ENCODE measurements at places on chromosomes 4 and X. TPM values are rescaled to one million over a fixed set of nuclear protein-coding genes. Genes with fewer than 3 reads are reported as not detected.

Gene SMIM10L2A
- 1.3 TPM for total RNA-seq

Gene DMRTC1
- 0.82 TPM for total RNA-seq

Gene RASGEF1B
- 4.0 TPM for total RNA-seq

Gene UCP1
- total RNA-seq = not detected

- no peak for DNase-seq
Measured at GRCh38 chr4:139020384-139020783, 4.8 kb downstream of the NOCT start.

DNA sequence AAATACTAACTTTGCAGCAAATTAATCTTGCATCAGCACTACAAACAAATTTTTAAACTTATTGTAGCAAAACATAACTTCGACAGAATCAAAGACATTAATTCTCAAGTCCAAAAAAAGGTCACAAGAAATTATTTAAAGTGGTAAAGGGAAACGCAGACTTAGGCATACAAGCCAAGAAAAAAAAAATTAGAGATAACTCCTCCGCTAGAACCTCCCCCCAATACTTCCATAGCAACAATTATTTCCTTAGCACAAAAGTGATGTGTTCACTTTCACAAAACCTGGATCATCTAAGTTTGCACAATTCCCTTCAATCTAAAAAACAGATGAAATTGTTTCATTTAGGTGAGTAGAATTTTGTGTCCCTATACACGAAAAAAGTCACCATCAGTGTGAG is 1.1 kb downstream of the LRBA start:
- no peak for DNase-seq

GRCh38 chr4:73127839-73128453 is 58.4 kb upstream of the COX18 start:
- DNase-seq = no peak

DNA sequence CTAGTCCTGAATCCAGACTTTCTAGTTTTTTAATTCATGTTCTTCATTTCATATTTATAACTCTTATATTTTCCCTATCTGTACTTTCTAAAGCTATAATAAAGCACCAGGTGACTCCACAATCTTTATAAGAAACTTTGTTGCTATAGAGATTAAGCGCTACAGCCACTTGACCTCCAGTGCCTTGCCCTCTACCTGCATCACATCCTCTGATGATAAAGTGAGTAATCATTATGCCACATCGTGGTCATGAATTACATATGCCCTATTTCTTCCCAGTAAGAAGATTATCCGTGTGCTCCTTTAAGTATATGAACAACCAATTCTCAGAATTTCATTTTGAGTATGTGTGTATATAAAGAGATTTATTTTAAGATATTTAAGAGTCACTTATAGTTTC is 6.8 kb upstream of the DYNLT3 start:
- no peak for DNase-seq

GRCh38 chr4:122617597-122618593 is 3.0 kb downstream of the IL21 start:
- no peak for DNase-seq

GRCh38 chr4:141543706-141544105 is 92.7 kb upstream of the IL15 start:
- no peak for DNase-seq

DNA sequence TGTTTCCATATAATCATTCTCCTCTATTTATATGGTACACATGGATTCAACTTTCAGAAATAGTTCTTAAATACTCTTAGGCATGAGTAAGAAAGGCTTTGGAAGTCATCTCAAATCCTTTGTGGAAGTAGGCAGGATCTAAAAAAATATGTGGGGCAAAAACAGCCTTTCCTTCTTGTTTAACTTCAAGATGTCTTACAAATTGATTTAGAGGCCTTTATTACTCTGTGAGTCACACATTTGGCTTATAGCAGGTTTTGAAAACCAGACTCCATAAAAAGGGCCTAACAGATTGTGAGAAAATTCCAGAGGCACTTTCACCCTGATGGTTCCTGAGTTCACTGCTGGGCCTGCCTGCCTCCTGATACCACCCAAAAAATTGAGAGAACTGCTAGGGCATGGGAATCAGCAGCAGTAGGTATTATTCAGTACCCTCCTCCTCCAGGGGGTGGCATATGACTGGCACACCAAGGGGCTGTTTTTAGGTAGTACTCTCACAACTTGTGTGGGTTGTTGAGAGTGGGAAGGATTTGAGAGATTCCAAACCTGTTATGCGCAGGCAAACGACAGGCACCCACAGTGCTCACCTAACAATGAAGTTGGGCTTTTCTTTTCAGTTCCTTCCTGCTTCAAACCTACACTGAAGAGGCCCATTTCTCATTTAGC is 162.7 kb upstream of the MBNL3 start:
- DNase-seq = no peak

GRCh38 chr4:7904952-7905915 is 34.4 kb downstream of the AFAP1 start:
- no peak for DNase-seq

- DNase-seq = no peak
Measured at GRCh38 chr4:124783847-124784246, 71.3 kb upstream of the ANKRD50 start.

- no peak for DNase-seq
Measured at GRCh38 chr4:39961311-39961877, 16.3 kb downstream of the PDS5A start.

GRCh38 chrX:10707773-10708172 is 87.4 kb upstream of the MID1 start:
- DNase-seq = no peak

- no peak for DNase-seq
Measured at GRCh38 chr4:33013282-33013681, 2293.1 kb downstream of the PCDH7 start.

All from pancreas (tissue), 10 donors.